ENCODE measurements at places on chromosomes 3 and 15.

DNA sequence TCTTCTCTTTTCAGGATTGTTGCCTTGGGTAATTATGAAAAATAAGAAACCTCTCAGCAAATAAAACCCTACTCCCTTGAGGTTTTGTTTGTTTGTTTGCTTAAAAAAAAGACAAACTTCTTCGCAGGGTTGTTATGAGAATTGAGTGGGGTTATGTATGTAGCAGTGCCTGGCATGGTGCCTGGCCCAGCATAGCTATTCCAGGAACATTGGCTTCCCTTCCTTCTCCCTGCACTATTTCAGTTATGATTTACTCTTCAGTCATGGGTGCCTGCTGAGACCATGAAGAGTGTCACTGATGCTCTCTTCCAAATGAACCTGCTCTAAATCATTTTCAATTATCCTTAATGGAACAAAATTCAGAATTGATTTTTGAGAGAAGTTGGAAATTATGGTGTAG lies 283.5 kb upstream of the ROPN1 start:
- DNase-seq = no peak

DNA sequence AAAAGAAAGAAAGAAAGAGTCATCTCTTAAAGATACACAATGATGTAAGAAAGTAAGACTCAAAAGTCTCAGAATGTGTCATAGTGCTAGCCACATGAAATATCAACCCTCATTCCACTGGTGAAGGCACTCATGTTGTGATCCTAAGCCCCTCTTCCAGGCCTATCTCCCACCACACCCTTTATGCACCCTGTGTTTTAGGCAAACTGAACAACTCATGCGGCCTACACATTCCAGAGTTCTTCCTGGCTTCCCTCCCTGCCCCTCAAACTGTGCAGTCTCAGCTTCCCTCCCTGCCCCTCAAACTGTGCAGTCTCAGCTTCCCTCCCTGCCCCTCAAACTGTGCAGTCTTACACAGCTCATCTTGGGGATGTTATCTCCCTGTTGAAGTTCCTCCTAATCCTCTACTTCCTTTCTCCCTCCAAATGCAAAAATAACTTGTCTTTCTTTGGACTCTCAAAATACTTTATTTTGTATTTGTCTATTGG lies 69.0 kb upstream of the FNDC3B start:
- DNase-seq = no peak

DNA sequence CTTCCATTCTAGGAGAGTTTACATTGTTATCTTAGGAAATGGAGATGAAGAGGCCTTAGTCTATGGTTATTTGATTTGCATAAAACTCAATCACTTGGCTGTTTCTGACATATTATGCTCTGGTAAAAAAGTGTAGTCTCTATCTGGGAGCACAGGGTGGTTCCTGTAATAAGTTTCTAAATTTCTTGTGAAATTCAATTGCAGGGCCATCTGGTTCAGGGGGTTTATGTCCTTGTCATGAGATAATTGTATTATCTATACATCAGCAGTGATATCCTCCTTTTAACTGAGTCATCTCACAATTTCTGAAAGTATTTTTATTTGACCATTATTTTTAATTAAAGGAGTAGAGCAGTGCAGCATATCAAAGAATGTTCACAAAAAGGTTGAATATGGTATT lies 203.3 kb downstream of the MFSD1 start:
- no peak for DNase-seq

- no peak for DNase-seq
These were observed 57.2 kb upstream of the GOLGA8B start for GRCh38 chr15:34640661-34641060.

DNA sequence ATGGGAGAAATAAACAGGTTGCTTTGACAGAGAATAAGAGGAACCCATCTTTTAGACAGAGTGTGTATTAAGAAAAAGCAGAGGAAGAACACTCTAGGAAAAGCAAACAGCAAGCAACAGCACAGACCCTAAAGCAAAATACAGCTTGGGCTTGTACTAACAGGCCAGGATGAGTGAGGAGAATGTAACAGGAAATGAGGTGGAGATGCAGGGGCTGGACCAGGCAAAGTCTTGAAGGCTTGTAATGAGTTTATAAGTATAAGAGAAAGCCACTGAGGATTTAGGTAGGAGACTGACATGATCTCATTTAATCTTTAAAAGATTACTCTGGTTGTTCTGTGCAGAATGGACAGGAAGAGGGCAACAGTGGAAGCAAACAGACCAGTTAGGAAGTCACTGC lies 4.9 kb downstream of the UBR1 start:
- no peak for DNase-seq
